NCI-H1930 (cell line): ENCODE measurements at places on chromosomes 12 and 14.

GRCh38 chr12:64459394-64459891 lies 7.5 kb downstream of the TBK1 start:
- no peak for DNase-seq

DNA sequence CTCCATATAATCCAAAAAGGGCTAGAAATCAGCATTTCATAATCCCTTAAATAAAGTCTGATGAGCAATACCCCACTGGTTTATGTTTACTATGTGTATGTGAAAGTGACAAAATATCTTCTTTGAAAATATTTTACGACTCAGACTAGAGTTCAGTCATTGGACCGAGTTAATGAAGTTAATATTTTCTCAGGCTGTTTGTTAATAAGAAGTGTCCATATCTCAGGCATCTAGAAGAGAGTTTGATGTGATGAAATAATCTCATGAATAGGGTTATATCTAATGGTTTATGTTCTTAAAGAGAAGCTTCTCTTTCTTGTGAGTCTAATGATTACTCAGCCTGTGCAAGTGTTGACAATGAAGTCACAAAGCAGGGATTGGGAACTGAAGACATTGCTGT lies 51.8 kb downstream of the WIF1 start:
- DNase-seq = no peak

DNA sequence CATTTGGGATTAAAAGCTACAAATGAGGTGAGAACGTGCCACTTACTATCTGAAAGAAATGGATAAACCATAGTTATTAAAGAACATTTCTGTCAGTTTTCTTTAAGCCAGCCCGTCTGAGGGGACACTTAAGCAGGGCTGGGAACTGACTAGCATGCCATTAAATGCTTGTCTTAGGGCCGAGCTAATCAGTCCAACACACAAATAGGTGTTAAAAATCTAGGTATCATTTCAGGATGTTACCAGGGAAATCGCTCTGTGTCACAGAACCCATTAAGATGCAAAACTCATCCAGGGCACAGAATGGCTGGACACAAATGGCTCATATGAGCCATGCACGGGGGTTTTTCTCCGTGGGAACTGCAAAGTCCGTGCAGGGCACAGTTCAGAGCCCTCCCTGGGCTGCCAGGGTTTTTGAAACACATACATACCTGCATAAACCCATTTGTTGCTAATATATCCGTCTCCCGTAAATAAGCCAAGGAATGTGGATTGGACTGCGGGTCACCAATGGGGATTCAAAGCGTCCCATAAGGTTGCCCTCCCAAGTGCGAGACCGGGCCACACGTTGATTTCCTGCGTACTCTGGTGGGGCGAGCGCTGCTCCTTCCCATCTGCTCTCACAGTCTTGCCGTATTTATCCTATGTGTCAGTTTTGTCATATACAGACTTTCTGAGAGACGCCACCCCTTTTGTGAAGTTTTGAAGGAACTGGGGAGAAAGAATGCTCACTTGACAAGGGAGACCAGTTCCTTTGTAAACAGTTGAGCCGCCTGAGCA lies 5.4 kb upstream of the GSC start:
- no peak for DNase-seq

DNA sequence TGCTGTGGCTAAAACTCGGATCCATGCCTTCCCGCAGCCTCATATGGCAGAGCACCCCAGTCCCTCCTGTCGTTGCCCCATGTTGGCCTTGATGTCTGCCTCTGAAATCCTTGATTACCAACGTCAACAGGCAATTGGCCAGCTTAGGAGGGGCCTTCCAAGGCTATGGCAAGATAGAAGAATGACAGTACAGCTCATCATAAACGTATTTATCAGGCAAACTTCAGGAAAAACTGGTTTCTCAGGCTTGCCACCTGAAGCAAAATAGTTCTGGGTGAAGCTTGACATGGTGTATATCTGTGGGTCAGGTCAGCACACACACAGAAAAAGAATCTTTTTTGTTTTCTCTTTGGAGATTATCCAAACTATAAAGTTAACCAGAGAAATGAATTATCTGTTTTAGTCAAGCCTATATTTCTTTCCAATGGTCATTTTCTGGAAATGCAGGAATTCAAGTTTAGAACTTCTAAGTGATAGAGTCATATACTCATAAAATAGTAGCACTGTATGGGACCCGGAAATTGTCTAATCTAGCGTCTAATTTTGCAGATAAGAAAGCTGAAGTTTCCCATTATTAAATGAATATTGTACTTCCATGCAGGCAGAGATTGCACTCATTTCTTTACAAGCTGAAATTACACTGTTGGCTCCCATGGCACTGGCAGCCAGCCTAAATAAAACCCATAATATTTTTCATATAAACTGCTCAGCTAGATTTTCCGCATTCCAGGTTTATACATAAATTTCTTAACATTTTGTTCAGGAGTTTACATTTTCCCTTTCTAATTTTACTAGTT lies 24.4 kb upstream of the DUSP16 start:
- DNase-seq = no peak
